ENCODE measurements at places on chromosomes 12 and 14.
A peak's percentile ranks its signal among the peaks of the same experiment; 100 is the strongest.

DNA sequence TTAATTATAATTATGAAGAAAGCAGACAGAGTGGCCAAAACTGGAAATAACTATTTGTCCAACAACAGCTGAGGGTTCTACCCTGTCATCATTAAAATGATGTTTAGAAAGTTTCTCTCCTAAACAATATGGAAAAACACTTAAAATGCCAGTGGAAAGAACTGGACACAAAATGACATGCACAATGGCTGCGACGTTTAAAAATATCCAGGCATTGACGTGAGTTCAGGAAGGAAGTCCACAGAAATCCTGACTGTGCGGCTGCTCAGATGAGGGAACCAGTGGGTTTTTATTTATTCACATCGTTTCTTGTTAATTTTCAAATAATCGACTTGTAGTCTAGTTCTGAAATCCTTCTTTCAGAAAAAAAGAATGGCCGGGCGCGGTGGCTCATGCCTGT, 58.3 kb downstream of the CCNK start:
- no peak for DNase-seq

GRCh38 chr12:8629486-8630033, 16.9 kb upstream of the AICDA start:
- DNase-seq = no peak

GRCh38 chr12:121970581-121971300, 50.9 kb upstream of the BCL7A start:
- DNase-seq = no peak

- no peak for DNase-seq
These were observed 97.6 kb downstream of the EFCAB11 start for GRCh38 chr14:89856871-89857345.

GRCh38 chr12:93237235-93237915, 140.3 kb upstream of the NUDT4 start:
- DNase-seq = no peak

GRCh38 chr12:12474931-12475795, 87.5 kb downstream of the DUSP16 start:
- peak; percentile 58 for DNase-seq

- DNase-seq = no peak
These were observed 411.0 kb downstream of the NELL2 start for GRCh38 chr12:44465139-44465538.

DNA sequence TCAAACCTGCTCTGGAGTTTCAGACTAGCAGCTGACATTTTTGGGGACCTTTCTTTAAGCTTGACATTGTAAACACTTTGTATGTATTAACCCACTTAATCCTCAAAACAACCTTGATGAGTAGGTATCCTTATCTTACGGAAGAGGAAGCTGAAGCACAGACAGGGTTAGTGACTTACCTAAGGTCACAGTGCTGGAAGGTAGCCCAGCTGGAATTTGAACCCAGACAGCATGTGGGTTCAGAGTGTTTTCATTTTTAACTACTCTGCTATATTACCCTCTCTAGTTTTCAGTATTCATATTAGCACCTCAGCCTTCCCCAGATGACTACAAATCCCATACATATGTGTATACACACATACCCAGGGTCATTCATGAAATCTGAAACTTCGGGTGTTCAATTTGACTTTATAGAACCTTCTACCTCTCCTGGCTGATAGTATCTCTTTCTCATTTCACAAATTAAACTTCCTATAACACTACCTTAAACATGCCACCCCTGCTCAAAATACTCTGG, 13.9 kb downstream of the LPCAT3 start:
- DNase-seq = no peak

- DNase-seq = no peak
These were observed 226.2 kb downstream of the NUBPL start for GRCh38 chr14:31787377-31787776.

DNA sequence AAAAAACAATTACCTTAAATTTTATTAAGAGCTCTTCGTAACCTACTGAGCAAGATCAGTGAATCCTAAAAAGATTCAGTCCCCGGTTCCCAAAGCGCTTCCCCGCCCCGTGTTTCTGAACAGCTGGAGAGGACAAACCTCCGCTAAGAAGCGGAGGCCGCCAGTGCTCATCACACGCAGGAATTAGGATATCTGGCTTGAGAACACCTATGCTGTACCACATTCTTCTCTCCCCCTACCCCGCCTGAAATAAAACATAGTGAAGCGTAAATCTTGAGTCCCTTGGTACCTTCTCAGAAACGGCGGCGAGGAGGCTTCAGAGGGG, 774 bp upstream of the WDR20 start:
- no peak for DNase-seq

- DNase-seq = no peak
These were observed 81.4 kb downstream of the NTN4 start for GRCh38 chr12:95709152-95709551.

GRCh38 chr12:70823182-70823976, 97.2 kb downstream of the PTPRR start:
- DNase-seq = no peak

DNA sequence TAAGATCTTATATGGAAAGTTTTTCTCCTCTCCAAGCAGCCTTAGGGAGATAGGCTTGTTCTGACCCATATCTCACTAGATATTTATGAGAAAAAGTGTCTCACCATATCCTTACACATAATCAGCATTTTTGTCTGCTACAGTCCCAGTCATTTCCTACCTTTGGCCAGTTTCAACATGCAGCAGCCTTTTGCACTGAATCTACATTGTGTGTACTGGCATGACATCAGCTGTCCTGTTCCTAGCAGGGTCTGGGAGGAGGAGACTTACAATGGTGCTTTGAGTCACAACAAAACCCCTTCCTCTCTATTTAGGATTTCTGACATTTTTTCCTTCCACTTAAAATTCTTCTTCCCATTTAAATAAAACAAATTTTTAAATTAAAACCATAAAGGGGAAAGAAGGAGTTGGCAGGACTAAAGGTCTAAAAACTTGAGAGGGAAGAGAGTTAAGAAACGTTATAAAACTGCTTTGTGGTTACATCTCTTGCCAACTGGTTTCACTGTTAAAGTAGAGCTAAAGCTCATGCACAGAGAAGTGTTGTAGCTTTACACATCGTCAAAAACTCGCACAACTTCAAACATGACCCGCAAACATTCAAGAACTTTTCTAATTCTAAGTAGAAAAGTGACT, 53.3 kb upstream of the CERS5 start:
- DNase-seq = peak; percentile 72

- DNase-seq = no peak
These were observed 991.6 kb downstream of the BCL11B start for GRCh38 chr14:98280436-98280835.

DNA sequence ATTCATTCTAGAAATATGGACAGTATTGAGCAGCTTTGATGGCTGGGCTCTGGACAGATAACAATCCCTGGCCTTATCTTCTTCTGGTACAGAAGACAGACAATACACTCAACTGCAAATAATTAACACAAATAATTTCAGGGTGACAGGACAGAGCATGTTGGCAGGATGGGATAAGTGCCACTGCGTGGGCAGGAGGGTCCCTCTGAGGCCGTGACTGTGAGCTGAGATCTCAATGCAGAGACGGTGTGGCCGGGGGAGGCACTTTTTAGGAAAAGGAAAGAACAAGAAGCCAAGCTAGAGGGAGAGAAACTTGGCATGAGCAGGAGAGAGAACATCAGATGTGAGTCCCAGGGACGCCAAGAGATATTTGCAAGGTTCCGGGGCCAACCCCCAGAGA, 8.1 kb downstream of the SYNE3 start:
- no peak for DNase-seq

GRCh38 chr14:69982886-69983285, 103.7 kb downstream of the SMOC1 start:
- DNase-seq = no peak

DNA sequence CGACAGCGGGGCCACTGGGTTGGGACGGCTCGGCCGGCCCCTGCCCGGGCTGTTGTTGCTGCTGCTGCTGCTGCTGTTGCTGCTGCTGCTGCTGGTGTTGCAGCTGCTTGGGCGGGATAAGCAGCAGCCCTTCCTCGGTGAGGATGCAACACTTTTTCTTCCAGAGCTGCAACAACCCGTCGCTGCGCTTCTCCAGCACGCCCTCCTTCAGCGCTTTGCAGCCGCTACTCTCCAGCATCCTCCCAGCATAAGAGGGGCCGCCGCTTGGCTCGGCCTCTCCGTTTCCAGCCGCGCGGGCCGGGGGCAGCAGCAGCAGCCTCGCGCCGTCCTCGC, 529 bp downstream of the PHLDA1 start:
- DNase-seq = no peak

DNA sequence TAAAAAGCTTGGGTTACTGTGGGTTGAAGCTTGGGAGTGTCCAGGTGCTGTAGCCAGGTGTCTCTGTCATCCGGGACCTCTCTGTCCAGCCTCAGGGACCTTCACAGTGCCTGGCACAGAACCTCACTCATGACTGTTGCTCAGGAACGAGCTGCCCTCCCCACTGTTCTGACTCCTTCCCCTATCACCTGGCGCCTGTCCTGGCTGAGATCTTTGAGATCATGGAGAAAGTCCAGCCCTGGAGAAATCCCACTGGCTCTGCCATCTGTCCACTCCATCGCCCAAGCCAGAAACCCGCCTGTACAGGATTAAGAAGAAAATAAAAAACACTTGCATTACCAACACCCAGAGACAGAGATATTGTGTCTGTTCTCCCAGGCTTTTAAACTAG, 53.5 kb downstream of the DGLUCY start:
- DNase-seq = no peak

DNA sequence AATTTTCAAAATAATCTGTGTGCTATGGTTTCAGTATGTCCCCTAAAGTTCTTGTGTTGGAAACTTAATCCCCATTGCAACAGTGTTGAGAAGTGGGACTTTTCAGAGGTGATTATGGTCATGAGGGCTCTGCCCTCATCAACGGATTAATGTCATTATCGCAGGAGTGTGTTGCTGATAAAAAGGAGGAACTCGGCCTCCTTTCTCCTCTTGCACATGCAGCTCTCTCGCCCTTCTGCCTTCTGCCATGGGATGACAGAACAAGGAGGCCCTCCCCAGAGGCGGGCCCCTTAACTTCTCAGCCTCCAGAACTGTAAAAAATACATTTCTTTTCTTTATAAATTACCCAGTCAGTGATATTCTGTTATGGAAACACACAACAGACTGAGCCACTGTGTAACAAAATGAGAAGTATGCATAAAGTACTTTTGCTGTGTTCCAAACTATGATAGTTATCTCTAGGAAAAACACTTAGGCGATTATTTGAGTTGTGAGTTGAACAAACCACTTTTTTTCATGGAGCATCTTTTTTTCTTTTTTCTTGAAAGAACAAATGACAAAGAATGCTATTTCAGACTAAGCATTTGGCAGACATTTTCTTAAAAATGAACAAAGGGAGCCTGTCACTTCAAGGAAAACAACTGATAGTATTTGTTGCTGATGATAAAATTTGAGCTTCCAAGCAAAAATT, 134.8 kb upstream of the FUT8 start:
- no peak for DNase-seq
